ENCODE measurements at places on chromosomes 6 and 20.
A peak's percentile ranks its signal among the peaks of the same experiment; 100 is the strongest.

GRCh38 chr20:22986601-22987000 lies 48.5 kb upstream of the SSTR4 start:
- no peak for DNase-seq

DNA sequence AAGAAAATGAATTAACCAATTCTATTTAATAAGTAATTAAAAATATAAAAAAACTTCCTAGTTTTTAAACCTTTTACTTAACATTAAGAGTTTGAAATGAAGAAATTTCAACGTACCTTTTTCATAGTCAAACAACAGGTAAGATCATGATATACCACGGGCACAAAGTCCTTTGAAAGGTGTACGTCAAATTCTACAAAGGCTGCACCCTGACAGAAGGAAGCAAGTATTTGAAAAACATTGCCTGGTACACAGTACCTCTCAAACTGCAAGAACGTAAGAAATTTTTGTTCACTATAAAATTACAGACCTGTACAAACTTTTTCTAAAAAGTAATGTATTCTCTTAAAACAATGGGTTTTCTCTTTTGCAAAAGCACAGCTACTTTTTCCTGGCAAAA lies 180.2 kb upstream of the SHLD1 start:
- no peak for DNase-seq

- peak; percentile 46 for DNase-seq
These were observed 27.3 kb downstream of the CDK5RAP1 start for GRCh38 chr20:33373735-33374605.

DNA sequence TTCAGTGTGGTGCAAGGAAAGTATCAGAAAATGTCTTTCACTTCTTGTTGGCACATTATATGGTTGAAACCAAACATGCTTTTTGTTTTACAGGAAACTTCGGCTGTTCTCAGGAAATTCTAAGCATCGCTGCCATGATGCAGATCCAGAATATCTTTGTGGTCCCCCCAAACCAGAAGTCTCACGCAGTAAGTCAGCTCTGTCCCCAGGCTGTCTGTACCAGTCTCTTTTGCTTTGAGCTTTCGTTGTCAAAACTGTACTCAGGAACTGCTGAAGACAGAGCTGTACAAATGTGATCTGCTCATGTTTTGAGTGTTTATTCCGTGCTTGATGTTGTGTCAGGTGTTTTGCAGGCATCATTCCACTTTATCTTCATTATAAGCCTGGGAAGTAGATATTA lies 59.6 kb downstream of the DHX35 start:
- DNase-seq, result no peak

DNA sequence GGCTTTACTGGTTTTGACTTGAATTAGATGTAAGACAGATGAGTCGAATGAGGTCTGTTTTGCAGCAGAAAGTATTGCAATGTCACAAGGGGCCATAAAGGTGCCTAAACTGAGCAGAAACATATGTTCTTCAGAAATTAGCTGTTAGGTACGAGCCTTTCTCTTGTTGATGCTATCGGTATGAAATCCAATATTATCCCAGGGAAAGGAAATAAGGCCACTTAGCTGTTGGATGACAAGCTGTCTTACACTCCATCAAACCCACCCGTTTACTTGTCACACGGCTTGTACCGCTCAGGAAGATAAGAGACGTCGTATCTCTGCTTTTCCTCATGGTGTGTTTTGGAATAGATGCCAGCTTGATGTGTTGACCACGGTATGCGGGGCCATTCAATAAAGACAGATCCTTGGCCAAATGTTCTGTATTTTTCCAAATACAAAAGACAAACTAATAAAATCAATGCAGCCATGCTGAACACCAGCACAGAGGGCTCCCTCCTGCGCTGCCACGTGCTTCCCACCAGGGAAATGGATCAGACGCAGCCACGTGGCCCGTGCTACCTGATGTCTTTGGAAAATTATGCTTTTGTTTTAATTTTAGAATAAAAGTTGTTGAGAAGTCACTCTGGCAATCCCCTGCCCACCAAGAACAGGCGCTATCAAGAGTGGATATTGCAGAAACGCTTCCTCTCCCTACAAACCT lies 255.9 kb upstream of the SULF2 start:
- no peak for DNase-seq

DNA sequence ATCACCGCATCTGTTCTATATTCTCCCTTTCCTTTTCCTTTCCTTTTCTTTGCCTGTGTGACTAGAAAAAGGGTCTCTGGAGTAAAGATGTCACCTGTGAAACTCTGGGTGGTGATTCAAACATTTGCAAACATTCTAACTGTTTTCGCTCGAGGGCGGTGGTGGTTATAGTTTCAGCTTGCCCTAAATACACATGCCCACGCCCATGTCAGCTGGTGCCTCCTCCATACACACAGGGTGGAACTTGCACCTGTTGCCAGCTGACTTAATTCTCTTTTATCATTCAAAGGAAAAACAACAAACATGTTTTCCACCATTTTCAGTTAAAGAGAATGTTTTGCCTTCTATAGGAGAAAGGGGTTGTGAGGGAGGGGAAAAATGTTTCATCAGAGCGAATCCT lies 381.9 kb upstream of the ARID1B start:
- DNase-seq, result no peak

DNA sequence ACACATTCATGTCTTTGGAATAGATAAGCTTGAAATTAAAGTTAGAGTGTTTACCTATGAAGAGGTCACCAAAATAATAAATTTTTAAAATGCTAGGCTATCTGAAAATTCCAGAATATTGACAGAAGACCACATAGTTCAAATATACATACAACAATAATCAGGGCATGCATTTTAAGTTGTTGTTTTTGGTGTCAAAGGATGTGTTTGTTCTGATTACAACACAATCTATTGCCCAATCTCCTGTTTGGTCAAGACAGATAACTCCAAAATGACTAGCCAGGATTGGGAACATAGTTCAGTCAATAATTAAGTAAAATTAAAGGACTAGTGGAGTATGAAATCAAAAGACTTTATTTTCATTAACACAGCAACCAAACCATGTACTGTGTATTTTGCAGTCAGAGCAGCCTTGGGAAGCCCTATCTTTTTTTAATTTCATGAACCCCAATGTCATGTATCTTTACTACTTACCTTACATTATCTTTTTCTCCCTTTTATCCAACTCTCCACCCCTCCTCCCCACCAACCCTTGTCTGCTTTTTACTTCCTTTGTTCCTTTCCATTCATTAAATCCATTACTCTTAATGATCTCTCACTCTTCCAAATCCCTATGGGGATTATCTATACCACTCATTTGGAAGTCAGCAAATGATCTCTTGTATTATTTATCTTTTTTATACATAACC lies 111.2 kb downstream of the CDK19 start:
- DNase-seq, result peak; percentile 42

DNA sequence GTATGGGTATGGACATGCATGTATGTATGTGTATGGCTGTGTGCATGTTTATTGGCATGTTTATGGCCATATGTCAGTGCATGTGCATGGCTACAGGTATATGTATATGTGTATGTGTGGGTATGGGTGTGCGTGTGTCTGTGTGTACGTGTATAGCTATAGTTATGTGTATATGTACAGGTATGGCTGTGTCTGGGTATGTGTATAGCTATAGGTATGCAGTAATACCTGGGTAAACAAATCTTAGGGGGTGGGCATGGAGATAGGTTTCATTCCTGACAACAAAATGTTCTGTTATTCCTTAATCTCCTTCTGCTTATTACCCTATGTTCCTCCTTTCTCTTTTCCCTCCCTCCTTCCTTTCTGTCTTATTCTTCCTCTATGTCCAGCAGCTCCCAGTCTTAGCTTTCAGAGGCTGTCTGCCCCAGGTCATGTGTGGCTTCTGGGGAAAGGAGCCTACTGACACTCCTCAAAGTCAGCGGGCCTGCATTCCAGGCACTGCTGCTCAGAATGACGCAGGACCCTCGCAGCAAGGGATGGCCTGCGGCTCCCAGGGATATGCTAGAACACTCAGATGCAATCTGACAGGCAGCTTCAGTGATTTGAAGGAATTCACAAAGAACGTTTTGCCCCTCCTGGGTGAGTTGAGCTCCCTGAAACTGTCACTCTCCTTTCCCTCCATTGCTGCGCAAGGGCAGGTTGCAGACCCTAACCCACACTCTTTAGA lies 139.3 kb upstream of the PHACTR1 start:
- DNase-seq, result no peak

DNA sequence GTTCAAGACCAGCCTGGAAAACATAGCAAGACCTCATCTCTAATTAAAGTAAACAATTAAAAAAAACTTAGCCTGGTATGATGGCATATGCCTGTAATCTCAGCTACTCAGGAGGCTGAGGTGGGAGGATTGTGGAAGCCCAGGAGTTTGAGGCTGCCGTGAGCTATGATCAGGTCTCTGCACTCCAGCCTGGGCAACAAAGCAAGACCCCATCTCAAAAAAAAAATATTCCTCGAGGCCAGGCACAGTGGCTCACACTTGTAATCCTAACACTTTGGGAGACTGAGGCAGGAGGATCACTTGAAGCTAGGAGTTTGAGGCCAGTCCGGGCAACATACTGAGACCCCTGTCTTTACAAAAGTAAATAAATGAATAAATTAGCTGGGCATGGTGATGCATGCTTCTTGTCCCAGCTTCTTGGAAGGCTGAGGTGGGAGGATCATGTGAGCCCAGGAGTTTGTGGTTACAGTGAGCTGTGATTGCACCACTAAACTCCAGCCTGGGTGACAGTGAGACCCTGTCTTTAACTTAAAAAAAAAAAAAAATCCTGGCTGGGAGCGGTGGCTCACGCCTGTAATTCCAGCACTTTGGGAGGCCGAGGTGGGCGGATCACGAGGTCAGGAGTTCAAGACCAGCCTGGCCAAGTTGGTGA lies 9.3 kb upstream of the C2 start:
- DNase-seq, result no peak

- DNase-seq, result peak; percentile 33
These were observed 106.3 kb upstream of the GJE1 start for GRCh38 chr6:142026471-142026870.

GRCh38 chr6:43204271-43205105 lies 22.5 kb downstream of the CUL9 start:
- no peak for DNase-seq

- no peak for DNase-seq
These were observed 62.4 kb upstream of the TNFAIP3 start for GRCh38 chr6:137804637-137805036.

- DNase-seq, result no peak
These were observed 224.3 kb upstream of the FOXA2 start for GRCh38 chr20:22808628-22809027.

DNA sequence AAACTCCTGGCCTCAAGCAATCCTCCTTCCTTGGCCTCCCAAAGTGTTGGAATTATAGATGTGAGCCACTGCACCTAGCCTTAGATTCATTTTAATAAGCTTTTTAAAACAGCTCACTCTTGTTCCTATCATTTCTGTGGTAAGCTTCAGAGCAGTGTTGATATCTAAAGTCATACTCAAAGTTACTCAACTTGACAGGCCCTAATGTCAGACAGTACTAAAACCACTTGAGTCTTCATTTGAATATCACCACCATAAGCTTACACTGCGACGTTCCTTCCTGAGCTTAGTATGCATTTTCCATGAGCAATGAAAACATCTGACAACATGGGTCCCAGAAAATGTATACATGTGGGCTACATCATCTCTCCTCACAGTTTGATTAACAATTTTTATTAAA lies 6.0 kb downstream of the FUCA2 start:
- DNase-seq, result no peak

GRCh38 chr6:82068721-82069120 lies 178.8 kb downstream of the IBTK start:
- DNase-seq, result no peak

- DNase-seq, result no peak
These were observed 573.8 kb upstream of the NOX3 start for GRCh38 chr6:156029286-156029985.

DNA sequence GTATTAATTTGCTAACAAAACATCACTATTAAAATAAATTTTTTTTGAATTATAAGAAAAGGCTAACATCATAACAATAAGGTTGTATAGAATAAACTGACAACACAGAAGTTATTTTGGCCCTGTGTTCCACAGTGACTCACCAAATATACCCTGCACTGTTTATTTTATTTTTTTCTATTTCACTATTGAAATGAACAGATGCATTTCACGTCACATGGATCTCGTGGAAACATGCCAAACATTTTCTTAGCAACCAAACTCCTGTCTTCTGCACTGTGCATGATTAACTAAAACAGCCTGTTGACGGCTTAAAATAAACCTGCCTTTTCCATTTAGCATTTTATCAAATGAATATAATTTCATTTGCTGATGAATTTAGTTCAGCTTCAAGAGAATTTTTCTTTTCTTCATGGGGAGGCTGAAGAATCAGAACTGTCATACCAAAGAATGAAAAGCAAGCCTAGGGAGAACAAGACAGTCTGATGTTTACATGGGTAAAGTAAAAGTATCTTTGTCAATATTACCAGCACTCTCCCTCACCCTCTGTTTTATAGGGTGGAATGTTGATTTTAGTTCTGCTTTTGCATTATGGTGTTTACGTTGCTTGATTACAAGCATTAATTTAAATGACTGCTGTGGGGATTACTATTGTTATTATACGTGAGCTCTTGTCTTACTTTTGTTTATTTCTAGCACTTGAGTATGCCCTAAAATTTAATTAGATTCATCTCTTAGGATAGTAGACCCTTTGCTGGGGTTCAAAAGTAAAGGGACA lies 115.3 kb downstream of the LCA5 start:
- peak; percentile 75 for DNase-seq

DNA sequence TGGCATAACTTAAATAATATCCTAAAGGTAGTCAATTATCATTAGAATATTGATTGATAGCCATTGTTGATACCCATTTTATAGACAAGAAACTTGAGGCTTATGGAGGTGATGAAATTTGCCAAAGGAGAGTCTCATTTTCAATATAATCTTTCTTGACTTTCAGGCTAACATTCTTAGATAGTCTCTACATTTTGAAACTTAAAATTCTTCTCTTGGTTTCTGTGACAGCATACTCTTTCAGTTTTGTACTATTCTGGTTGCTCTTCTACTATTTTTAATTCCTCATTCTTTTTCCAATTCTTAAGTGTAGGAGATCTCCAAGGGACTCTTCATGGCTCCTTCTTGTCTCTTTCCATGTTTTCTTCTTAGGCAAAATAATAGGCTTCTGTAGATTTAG lies 3.7 kb upstream of the SH3BGRL2 start:
- no peak for DNase-seq

DNA sequence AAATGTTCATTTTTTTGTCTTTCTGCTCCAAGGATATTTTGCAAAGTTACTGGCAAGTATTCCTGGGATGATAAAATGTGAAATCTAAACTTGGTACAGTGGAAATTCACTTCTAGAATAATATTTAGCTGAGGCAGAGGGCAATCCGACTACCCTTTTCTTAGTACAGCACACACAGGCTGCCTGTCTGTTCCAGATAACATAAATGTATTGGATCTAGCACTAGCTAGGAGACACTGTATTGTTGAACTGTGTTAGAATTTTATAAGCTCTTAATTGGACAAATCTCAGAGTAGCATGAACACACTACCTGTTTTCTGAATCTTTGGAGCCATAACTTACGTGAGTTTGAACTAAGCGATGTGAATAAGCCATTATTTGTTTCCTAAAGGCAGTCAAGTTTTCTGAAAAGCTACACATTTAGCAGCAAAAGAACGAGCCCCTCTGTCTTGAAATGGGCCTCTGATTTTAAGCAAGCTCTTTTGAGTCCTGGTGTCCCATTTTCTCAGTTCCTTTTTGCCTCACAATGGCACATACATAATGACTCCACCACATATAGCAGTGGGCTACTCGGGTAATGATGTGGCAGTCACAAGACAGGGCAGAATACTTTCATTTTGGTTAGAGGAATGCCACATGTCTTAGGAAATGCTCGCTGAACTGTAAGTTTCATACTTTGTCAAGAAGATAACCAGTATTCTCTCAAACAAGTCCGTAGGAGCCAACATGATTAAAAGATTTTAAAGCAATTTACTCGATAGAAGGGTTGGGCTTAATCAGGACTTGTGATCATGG lies 116.5 kb upstream of the ESR1 start:
- peak; percentile 39 for DNase-seq

- DNase-seq, result peak; percentile 14
These were observed 91.1 kb upstream of the OPRM1 start for GRCh38 chr6:153947808-153948447.
